ENCODE measurements at places on chromosomes 11 and 22.

DNA sequence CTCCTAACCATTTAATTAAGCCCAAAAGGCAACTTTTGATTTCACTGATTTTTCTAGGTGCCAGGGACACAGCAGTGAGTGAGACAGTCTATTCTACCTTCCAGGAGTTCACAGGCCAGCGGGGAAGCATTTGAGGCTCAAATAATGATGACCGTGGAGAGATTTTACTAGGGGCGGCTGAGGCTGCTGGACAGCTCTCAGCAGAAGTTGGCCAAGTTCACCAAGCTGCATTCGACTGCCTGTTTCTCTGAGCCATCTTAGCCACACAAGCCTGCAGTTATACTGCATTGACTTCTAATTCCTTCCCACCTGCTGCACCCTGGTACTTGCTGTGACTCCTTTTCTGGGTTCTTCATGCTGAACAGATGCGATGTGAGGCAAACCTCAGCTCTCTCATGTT, 168.9 kb upstream of the TBCEL start:
- no peak overlapping the region for H3K27ac ChIP-seq
- H3K4me1 ChIP-seq = no peaks in the 10 kb centered on the region
- no peak for DNase-seq
- no peaks in the 10 kb centered on the region for H3K36me3 ChIP-seq
- no peak overlapping the region for H3K4me3 ChIP-seq

GRCh38 chr22:39530692-39531331, 1.7 kb downstream of the RPS19BP1 start:
- H3K36me3 ChIP-seq = peaks cover 6% of the 10 kb centered on the region
- H3K4me1 ChIP-seq = peaks cover 3% of the 10 kb centered on the region
- H3K27me3 ChIP-seq = no peaks in the 10 kb centered on the region
- H3K4me3 ChIP-seq = peak overlapping the region; percentile 90

DNA sequence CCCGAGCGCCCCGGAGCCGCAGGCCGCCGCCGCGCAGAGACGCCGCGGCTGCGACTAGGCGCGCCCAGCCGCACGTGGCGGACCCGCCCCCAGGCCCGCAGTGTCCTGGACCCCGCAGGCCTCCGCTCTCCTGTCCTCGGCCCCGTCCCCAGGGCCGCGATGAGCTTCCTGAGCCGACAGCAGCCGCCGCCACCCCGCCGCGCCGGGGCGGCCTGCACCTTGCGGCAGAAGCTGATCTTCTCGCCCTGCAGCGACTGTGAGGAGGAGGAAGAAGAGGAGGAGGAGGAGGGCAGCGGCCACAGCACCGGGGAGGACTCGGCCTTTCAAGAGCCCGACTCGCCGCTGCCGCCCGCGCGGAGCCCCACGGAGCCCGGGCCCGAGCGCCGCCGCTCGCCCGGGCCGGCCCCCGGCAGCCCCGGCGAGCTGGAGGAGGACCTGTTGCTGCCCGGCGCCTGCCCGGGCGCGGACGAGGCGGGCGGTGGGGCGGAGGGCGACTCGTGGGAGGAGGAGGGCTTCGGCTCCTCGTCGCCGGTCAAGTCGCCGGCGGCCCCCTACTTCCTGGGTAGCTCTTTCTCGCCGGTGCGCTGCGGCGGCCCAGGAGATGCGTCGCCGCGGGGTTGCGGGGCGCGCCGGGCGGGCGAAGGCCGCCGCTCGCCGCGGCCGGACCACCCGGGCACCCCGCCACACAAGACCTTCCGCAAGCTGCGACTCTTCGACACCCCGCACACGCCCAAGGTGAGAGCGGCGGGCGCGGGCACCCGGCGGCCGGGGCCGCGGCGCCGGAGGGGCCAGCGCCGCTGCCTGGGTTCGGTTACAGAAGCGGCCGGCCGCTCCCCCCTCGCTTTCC, 528 bp downstream of the WEE1 start:
- H3K27ac ChIP-seq = no peak overlapping the region
- no peaks in the 10 kb centered on the region for H3K27me3 ChIP-seq
- peaks cover 44% of the 10 kb centered on the region for H3K36me3 ChIP-seq
- DNase-seq = no peak

- no peak overlapping the region for H3K27ac ChIP-seq
- H3K36me3 ChIP-seq = peaks cover 25% of the 10 kb centered on the region
- no peak for DNase-seq
Observed at GRCh38 chr22:42091455-42091782, 847 bp upstream of the NDUFA6 start.

- no peak overlapping the region for H3K27ac ChIP-seq
Observed at GRCh38 chr11:92154110-92154509, 70.5 kb upstream of the FAT3 start.

DNA sequence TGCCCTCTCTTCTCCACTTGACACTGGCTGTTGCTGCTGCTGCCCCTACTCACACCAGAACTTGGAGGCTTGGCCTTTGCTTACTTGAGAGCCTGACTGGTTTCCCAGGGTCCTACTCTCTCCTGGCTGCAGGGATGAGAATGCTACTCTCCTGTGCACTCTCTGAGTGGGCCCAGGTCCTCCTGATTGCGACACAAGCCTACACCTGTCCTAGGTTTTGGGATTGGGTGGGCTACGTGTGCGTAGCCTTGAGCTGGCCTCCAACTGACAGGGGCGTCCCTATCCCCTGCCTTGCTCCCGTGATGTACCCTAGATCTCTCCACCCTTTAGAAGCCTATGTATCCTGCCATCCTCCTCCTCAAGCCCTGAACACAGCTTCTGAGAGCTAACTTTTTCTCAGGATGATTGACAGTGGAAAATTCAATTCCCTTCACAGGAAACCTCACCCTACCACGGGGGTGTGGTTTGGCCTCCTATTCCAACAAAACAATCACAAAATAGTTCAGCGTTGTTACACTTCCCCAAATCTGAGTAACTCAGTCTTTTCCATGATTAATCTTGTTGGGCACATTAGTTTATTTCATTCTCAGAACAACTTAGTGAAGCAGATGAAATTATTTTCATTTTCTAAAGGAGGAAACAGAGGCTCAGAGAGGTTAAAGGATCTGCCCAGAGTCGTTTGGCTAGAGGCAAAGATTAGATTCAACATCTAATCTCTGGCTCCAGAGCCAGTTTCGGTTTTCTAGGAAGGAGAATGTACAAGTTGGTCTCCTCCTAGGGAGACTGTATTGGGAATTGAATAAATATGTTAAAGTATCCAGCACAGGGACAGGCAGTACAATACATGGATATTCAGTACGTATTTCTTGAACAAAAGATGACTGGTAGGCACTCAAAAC, 17.6 kb upstream of the AMOTL1 start:
- no peak overlapping the region for H3K4me3 ChIP-seq
- H3K4me1 ChIP-seq = 0 out of 2 replicates have a peak, but pooled peaks cover 2% of the 10 kb centered on the region
- no peak overlapping the region for H3K27ac ChIP-seq

DNA sequence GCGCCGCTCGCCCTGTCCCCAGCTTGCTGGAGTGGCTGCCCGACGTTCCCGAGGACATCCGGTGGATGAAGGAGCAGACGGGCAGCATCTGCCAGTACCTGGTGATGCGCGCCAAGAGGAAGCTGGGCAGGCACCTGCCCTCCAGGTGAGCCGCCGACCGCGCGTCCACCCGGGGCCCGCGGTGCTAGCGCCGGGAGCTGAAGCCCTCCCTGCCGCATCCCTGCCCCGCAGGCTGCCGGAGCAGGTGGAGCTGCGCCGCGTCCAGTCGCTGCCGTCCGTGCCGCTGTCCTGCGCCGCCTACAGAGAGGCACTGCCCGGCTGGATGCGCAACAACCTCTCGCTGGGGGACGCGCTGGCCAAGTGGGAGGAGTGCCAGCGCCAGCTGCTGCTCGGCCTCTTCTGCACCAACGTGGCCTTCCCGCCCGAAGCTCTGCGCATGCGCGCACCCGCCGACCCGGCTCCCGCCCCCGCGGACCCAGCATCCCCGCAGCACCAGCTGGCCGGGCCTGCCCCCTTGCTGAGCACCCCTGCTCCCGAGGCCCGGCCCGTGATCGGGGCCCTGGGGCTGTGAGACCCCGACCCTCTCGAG, 3.3 kb upstream of the CRACR2B start:
- no peak for DNase-seq
- H3K4me1 ChIP-seq = no peaks in the 10 kb centered on the region
- H3K4me3 ChIP-seq = no peak overlapping the region
- no peaks in the 10 kb centered on the region for H3K36me3 ChIP-seq

DNA sequence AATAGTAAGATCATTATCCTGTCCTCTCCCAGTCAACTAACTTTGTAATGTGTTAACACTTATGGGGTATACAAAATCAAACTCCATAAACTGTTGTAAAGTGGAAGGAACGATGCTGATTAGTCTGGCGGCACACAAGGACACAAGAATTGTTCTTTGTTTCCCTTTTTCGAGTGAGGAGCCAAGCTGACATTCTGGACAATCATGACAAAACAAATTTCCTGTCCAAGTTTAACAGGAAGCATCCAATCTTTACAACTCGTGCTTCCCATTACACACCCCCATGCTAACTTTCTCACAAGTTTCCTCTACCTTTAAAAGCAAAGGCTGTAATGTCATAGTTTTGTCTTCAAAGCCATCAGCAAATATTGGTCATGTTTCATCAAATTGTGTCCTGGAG, 20.4 kb upstream of the LDLRAD3 start:
- DNase-seq = no peak
- H3K4me1 ChIP-seq = peaks cover 6% of the 10 kb centered on the region
- no peaks in the 10 kb centered on the region for H3K36me3 ChIP-seq
- H3K4me3 ChIP-seq = no peak overlapping the region
- no peaks in the 10 kb centered on the region for H3K27me3 ChIP-seq
- no peak overlapping the region for H3K27ac ChIP-seq

DNA sequence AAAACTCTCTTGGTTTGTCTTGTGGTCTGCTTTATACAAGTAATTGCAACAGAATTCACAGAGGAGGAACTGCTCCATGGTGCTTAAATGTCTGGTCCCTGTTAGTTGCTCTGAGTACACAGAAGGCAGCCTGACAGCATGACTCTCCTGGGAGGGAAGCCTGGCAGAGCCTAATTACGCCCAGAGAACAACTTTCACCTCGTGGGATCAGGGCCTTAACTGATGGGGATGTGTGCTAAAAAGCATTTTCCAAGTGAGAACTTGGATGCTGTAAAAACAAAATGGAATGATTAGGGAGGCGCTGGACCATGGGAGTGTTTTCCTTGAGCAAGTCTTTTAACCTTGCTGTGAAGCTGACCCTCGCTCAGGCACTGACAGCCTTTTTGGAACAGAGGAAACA, 154.0 kb upstream of the TENM4 start:
- H3K27me3 ChIP-seq = no peaks in the 10 kb centered on the region
- H3K36me3 ChIP-seq = no peaks in the 10 kb centered on the region
- no peak for DNase-seq
- no peaks in the 10 kb centered on the region for H3K4me1 ChIP-seq
- no peak overlapping the region for H3K27ac ChIP-seq

DNA sequence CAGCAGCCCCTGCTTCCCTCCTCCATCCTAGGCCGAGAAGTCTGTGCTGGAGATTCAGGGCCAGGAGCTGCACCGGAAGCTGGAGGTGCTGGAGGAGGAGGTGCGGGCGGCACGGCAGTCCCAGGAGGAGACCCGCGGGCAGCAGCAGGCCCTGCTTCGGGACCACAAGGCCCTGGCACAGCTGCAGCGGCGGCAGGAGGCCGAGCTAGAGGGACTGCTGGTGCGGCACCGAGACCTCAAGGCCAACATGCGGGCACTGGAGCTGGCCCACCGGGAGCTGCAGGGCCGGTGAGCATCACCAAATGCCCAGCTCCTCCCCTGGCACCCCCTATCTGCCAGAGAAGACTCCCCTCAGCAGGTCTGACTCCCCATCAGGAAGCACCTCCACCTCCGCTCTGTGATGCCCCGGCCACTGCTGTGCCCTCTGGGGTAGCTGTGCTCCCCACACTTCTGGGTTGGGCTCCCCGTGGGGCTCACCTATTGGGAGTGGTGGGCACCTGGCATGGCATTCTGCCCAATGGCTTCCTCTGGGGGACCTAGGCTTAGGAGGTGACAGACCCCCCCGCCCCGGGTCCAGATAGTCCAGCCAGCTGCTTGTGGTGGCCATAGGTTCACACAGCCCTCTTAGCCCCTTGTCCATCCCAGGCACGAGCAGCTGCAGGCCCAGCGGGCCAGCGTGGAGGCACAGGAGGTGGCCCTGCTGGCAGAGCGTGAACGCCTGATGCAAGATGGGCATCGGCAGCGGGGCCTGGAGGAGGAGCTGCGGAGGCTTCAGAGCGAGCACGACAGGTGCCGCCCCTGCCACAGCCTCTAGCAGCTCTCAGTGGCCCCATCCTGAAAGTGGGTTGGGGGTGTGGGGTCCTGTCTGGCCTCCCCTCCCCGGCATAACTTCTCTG, 6.6 kb upstream of the RPS6KA4 start:
- no peak overlapping the region for H3K27ac ChIP-seq
- no peak overlapping the region for H3K4me3 ChIP-seq
- no peak for DNase-seq
- peaks cover 2% of the 10 kb centered on the region for H3K4me1 ChIP-seq
- no peaks in the 10 kb centered on the region for H3K36me3 ChIP-seq
- no peaks in the 10 kb centered on the region for H3K27me3 ChIP-seq

DNA sequence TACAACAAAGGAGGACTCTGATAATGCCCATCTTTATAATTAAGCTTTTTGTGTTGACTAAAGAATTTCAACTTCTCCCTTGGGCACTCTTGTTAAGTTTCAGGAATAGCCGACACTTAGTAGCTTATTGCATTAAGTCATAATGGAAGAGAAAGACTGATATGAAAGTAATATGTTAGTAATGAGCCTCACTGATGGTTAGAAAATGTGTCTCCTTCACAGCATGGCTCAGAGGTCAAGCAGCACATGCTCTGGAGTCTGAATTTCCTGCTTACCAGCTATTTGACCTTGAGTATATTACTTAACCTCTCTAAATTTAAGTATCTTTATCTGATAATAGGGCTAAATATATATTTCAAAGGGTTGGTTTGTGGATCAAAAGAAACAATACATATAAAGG, 39.0 kb downstream of the PDGFD start:
- H3K4me1 ChIP-seq = peaks cover 6% of the 10 kb centered on the region
- no peaks in the 10 kb centered on the region for H3K27me3 ChIP-seq
- no peak for DNase-seq
- H3K36me3 ChIP-seq = no peaks in the 10 kb centered on the region
- no peak overlapping the region for H3K27ac ChIP-seq
- no peak overlapping the region for H3K4me3 ChIP-seq

DNA sequence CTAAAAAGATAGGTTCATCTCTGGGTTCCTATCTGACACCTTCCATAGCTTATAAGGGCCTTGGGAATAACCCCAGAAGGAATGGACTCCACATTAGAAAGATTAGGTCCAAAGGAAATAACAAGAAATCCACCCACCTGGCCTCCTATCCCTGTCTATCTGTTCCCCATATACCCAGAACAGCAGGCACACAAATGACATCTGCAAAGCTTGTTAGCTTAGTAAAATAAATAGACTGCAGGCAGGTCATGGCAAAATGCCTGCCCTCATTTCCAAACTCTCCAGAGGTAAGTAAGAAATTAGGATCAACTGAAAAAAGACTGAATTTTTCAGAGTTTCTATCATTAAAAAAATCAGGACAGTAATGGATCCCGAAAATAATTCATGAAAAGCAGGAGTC, 489.5 kb downstream of the DLG2 start:
- peaks cover 2% of the 10 kb centered on the region for H3K36me3 ChIP-seq
- no peak for DNase-seq
- H3K4me3 ChIP-seq = no peak overlapping the region

GRCh38 chr11:107592231-107592590, 1.3 kb downstream of the ELMOD1 start:
- H3K27ac ChIP-seq = no peak overlapping the region
- DNase-seq = no peak
- H3K36me3 ChIP-seq = no peaks in the 10 kb centered on the region
- peaks cover 32% of the 10 kb centered on the region for H3K27me3 ChIP-seq

GRCh38 chr11:95520369-95521132, 269.0 kb downstream of the FAM76B start:
- H3K27me3 ChIP-seq = no peaks in the 10 kb centered on the region
- no peak for DNase-seq
- no peak overlapping the region for H3K27ac ChIP-seq
- H3K4me1 ChIP-seq = no peaks in the 10 kb centered on the region
- H3K4me3 ChIP-seq = no peak overlapping the region

- H3K4me1 ChIP-seq = no peaks in the 10 kb centered on the region
- no peaks in the 10 kb centered on the region for H3K36me3 ChIP-seq
- no peak for DNase-seq
- no peak overlapping the region for H3K27ac ChIP-seq
- no peaks in the 10 kb centered on the region for H3K27me3 ChIP-seq
Observed at GRCh38 chr11:3077189-3077836, 20.1 kb upstream of the CARS1 start.

All from H9 (cell line).